Esophagus squamous epithelium (tissue), 5 donors: ENCODE measurements at places on chromosomes 2 and 18.

DNA sequence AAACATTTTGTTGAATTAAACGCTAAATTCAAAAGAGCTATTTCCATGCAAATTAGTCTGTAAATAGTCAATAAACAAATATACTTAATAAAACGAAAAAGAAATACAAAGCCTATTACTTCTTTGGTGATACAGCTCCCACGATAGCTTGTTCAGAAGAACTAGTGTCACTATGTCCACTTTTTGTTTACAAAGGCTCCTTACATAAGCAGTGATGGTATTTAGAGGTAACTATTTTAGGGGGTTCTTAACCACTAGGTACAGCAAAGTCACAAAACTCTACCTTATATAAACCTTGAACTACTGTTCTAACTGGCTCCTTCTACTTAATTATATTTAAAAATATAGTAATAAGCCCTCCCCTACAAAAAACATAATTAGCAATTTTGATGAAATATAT lies 21.9 kb downstream of the ALS2 start:
- no peak for DNase-seq

- no peak for DNase-seq
These were observed 21.2 kb downstream of the TUBB6 start for GRCh38 chr18:12329125-12329698.

DNA sequence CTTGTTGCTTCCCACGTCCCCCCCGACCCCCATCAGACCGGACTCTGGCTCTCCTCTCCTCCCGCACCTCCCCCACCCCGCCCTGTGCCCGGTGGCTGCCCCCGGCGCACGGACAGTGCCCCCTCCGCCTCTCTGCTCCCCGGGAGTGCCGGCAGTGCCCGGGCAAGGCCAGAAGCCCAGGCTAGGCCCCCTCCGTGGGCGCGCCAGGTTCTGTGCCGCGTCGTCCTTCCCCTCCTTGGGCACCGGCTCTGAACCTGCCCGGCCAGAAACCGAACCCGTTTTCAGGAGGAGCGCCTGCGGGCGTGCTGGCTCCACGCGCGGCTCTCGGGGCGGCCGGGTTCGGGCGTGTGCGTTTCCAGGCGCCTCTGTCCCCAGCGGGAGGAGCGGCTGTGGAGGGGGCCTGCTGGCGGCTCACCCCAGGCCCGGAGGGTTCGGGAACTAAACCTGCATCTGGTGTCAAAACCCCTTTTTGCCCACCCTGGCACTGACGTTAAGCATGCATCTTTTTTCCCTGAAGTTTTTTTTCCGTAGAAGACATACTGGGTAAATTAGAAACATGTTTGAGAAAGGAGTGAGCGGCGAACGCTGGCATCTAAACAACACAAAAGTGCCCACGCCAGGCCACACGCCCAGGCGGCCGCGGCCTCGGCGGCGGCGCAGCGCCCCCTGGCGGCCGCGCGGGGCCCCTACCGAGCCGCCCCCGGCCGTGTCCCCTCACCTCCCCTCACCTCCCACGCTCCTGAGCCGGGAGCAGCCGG lies 123.9 kb upstream of the SLC1A4 start:
- no peak for DNase-seq

DNA sequence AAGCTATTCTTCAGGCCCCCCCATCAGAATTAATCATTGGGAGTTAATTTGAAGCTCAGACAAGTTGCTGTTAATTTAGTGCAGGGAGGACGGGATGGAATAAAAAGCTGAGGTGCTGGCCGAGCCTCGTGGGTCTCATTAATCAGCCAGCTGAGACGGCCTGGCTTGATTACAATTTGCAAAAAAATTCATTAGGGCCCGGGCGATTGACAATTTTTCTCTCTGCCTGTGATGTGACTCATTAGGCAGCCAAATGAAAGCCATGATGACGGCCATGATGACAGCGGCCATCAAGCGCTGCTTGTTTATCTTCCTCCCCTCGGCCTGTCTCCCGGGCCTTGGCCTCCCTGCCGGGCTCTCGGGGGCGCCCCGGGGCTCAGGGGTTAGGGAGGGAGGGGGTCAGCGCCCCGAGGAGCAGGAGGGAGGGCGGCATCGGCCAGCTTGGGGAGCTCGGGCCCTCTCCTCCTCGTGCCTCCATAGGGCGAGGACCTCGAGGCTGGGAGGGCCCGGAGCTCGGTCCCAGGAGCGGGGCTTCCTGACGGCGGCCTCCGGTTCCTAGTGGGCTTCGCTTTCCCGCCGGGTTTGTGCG lies 5.2 kb downstream of the GBX2 start:
- no peak for DNase-seq

DNA sequence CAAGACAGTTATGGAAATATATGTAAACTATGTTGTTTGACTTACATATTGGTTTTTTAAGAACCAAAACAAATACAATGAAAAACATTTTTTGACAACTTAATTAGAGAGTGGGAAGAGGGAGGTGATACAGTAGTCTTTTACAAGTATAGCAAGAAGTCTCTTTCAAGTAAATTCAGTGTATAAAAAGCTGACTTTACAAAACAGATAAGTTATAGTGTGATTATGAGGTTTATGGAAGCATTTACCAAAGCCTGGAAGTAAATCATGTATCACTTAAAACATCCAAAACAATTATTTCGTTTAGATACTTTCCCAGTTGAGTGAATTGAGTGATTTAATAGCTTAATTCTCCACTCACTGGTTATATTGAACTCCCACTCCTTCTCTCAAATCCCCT lies 66.7 kb upstream of the SLC4A10 start:
- no peak for DNase-seq
